Activated CD8-positive, alpha-beta T cell treated with anti-CD3 and anti-CD28 coated beads for 36 hours (primary cell): ENCODE measurements at places on chromosomes 5 and 9. TPM values are rescaled to one million over a fixed set of nuclear protein-coding genes. Genes with fewer than 3 reads are reported as not detected.

The BTNL8 gene
- total RNA-seq, result not detected

The PLPP6 gene
- total RNA-seq, result 3.2 TPM

- no peak overlapping the region for H3K4me3 ChIP-seq
- H3K4me1 ChIP-seq, result no peaks in the 10 kb centered on the region
- no peak for DNase-seq
- H3K27ac ChIP-seq, result no peak overlapping the region
- H3K36me3 ChIP-seq, result no peaks in the 10 kb centered on the region
Measured at GRCh38 chr9:120997502-120997901, 52.6 kb downstream of the C5 start.

- no peak overlapping the region for H3K27ac ChIP-seq
- no peaks in the 10 kb centered on the region for H3K27me3 ChIP-seq
- H3K4me3 ChIP-seq, result no peak overlapping the region
- no peaks in the 10 kb centered on the region for H3K4me1 ChIP-seq
Measured at GRCh38 chr5:60148366-60148765, 254.8 kb upstream of the PDE4D start.

- H3K36me3 ChIP-seq, result no peaks in the 10 kb centered on the region
- peaks cover 17% of the 10 kb centered on the region for H3K4me1 ChIP-seq
- no peak for DNase-seq
- H3K27me3 ChIP-seq, result peaks cover 13% of the 10 kb centered on the region
Measured at GRCh38 chr9:137303151-137303892, 1.3 kb upstream of the NRARP start.

DNA sequence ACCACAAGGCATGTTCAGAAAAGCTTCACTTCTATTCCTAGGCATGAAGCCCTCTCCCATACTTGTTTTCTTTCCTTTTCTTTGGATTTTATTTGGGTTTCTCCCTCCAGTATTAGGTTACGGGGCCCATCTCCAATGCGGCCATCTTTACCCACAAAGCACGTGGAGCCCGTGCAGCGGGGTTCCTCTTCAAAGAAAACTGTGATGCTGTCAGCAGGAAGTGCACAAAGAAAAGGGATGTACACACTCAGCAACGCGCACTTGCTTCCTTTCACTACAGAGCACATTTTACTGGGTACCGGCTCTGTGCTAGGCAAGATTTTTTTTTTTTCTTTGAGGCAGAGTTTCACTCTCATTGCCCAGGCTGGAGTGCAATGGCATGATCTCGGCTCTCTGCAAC lies 106.6 kb downstream of the COL23A1 start:
- DNase-seq, result peak; percentile 81
- H3K27ac ChIP-seq, result peak overlapping the region; percentile 83

GRCh38 chr5:110853267-110853666 lies 114.5 kb downstream of the SLC25A46 start:
- no peak for DNase-seq
- no peak overlapping the region for H3K4me3 ChIP-seq
- H3K4me1 ChIP-seq, result no peaks in the 10 kb centered on the region
- no peak overlapping the region for H3K27ac ChIP-seq
